ENCODE measurements at places on chromosomes 2 and 18.

DNA sequence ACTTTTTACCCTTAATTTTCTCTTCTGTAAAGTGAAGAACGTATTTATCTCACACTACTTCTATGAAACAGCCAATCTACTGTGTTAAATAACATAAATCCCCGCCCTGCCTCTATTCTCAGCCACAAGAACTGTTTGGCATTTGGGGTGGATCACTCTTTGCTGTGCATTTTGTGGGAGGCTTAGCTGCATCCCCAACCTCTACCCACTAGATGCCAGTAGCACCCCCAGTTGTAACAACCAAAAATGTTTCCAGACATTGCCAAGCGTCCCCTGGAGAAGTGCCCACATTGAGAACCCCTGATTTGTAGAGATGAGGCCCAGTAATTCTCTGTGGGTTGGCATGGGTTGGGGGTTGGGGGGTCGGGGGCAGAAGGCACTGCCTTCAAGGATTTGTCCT, 94.7 kb upstream of the BOD1L2 start:
- no peak for DNase-seq

GRCh38 chr2:222862909-222863544, 2.2 kb downstream of the ACSL3 start:
- DNase-seq: no peak

- no peak for DNase-seq
Measured at GRCh38 chr2:211829725-211830124, 708.9 kb downstream of the ERBB4 start.

GRCh38 chr2:120578576-120579352, 156.9 kb upstream of the GLI2 start:
- DNase-seq: no peak

GRCh38 chr2:219277703-219278654, 1.2 kb upstream of the DNAJB2 start:
- DNase-seq: peak; percentile 53

DNA sequence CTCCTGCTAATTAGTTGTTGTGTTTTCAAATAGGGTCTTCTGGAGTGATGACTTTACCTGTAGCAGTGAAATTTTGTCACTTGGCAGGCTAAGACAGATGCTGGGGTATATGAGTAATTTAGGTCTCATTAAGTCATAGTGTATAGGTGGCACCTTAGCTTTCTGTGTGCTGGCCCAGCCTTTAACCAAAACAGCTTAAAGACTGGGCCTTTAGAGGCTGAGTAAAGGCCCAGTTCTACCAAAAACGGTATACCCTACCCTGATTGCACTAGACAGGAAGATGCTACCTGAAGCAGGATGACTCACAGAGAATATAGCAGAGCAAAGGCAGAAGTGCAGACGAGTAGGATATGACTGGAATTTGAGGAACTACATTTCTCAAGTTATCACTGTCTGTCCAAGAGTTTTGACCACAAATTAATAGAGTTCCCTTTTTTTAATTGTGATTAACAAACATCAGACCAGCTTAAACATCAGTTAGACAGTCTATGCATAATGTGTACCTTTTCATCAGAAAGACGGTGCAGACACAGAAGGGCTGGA, 337.9 kb upstream of the SALL3 start:
- DNase-seq: no peak

- DNase-seq: no peak
Measured at GRCh38 chr18:78939105-78939504, 40.5 kb upstream of the SALL3 start.

DNA sequence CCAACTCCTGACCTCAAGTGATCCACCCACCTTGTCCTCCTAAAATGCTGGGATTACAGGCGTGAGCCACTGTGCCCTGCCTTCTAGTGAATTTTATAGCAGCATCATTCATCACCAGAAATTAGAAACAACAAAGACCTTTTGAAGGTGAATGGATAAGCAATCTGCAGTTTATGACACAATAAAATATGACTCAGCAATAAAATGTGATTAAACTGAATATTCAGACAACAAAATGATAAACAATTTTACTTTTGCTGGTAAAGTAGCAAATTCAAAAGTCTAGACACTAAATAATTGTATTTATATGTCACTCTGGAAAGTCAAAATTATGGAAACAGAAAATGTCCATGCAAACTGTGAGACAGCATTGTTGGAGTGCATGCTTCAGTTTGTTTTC, 656.6 kb downstream of the CBLN2 start:
- DNase-seq: no peak

DNA sequence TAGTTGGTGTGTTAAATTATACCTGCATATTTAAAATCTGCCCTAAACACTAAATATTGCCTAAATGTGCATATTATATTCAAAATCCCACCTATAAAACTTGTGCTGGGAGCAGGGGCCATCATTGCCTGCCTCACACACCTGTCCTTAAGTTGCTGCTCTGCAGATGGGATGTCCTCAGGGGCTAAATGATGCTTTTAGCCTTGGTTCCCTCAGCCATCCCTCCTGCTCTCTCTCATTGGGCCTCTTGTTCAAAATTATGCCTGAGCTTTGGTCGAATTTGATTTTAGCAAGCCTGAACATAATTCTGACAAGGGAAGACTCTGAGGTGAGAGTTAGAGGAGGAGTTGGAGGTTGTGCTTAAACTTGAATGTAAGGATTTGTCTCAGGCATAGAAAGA, 318.3 kb upstream of the RAB12 start:
- DNase-seq: no peak

- no peak for DNase-seq
Measured at GRCh38 chr2:205212357-205212756, 469.9 kb upstream of the NRP2 start.

- no peak for DNase-seq
Measured at GRCh38 chr2:155223781-155224406, 525.4 kb downstream of the KCNJ3 start.

DNA sequence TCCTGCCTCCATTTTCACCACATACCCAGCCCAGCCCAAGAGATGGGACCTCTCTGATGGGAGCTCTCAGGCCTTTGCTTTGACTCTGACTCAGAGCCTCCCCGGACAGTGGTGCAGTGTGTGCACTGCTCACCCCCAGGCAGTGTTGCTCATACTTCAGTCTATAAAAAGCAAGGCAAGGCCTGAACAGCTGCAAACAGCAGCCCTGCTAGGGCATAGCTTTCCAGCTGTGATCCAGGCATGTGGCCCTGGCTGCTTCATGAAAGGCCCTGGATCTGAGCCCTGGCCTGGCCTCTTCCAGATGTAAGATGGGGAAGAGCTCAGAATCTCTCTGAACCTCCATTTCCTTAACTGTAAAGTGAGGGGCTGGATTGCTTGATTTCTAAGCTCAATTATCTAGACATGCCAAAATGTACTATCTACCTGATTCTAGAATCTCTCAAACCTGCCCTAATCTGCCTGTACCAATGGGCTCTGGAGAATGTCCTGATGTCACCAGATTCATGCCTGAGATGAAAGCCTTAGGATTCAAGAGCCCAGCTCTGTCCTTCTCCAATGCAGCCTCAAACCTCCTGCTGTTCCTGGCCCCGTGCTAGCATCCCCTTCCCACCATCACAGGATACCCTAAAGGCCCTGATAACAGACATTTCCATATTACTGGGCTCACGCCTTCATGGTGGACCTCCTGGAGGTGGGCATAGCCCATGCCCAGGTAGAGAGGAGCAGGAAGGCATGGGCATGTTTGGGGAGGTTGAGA, 206.9 kb downstream of the ARL4C start:
- no peak for DNase-seq

- no peak for DNase-seq
Measured at GRCh38 chr2:37852585-37853014, 72.5 kb upstream of the RMDN2 start.

DNA sequence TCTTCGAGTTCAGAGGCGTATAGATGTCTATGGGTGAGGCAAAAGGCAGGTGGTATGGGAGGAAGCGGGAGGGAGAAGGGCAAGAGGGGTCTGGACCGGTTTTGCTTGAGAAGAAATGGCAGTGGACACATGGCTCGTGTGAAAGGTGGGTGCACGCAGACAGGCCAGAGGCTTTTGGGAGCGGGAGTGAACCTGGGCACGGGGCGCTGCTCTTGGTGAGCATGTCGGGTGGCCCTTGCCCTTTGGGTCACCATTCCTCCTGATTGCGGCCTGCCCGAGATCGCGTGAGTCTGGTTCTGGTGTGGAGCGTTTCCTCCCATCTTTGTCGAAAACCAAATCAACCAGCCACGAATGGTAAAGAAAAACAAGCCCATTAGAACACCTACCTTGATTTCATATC, 12.6 kb downstream of the LDLRAD4 start:
- no peak for DNase-seq

- no peak for DNase-seq
Measured at GRCh38 chr18:32549248-32550110, 78.8 kb upstream of the GAREM1 start.

- no peak for DNase-seq
Measured at GRCh38 chr2:222572751-222573174, 83.1 kb downstream of the FARSB start.

GRCh38 chr2:111667542-111668273, 216.3 kb downstream of the ANAPC1 start:
- DNase-seq: no peak

DNA sequence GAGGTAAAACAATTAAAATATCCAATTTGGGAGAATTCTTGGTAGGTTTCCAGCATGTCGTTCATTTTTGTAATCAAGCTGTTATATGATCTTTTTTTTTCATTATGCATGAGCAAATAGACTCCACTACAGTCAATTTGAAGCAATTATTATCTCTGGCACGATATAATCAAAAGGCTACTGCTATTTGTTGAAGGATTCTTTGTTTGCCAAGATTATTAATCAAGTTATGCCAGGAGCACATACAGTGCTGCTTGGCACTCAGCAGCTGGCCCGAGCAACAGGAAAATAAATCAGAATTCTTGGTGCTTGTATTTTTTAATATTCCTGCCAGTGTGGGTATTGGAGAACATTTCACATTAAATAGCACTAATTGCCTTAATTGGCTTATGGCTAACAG, 279.5 kb downstream of the RND3 start:
- DNase-seq: no peak

- DNase-seq: no peak
Measured at GRCh38 chr2:59018737-59019136, 777.6 kb upstream of the FANCL start.

Data from stimulated activated CD8-positive, alpha-beta memory T cell treated with anti-CD3 and anti-CD28 coated beads, Interleukin-15, amount 100 ng/mL, for 24 hours (primary cell).